ENCODE measurements at places on chromosomes 11 and 22. TPM values are rescaled to one million over a fixed set of nuclear protein-coding genes. Genes with fewer than 3 reads are reported as not detected.

ZNF195 gene
- total RNA-seq = 23.9 TPM

PTH gene
- total RNA-seq = not detected

PNPLA5 gene
- total RNA-seq = not detected

SCN2B gene
- total RNA-seq = under 0.01 TPM

MPPED2 gene
- total RNA-seq = 1.6 TPM

MMP27 gene
- not detected for total RNA-seq

MUC6 gene
- total RNA-seq = 194 TPM

DAGLA gene
- 7.0 TPM for total RNA-seq

ENTHD1 gene
- total RNA-seq = not detected
